ENCODE measurements at places on chromosomes 5 and 9.

DNA sequence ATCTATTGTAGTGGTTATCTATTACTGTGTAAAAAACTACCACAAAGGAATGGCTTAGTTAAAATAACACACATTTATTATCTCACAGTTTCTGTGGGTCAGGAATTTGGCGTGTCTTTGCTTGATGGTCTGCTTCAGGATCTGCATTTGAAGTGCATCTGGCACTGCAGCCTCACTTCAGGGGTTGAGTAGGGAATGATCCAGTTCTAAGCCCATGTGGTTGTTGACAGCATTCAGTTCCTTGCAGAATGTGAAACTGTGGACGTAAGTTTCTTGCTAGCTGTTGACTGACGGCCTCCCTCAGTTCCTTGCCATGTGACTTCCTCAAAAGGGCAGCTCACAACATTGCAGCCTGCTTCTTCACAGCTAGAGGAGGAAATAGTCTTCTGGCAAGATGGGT lies 2.1 kb upstream of the OGN start:
- DNase-seq: no peak

- peak; percentile 67 for DNase-seq
These were observed at the start of gene HAPLN1 for GRCh38 chr5:83720836-83721537. Gene HAPLN1, minus strand, starts transcription at chr5:83720855. Its CDS starts 47,332 bp downstream, at chr5:83673523.

DNA sequence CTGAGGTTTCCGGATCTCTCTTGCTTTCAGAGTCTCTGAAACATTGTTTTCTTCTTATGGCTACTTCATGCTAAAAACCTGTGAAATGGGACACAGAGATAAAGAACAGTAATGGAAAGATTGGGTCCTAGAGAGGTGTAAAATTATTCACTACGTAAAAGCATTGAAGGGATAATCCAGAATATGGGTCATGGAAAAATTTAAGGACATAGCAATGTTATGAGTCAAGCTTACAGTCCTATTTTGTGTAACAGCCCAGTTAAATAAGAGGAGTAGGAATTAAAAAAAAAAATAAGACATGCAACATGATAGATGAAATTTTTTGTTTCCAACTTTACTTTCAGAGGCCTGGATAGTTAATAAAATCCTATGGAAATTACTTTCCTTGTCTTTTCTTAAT lies 61.9 kb upstream of the ELL2 start:
- DNase-seq: no peak

- peak; percentile 25 for DNase-seq
These were observed 172.1 kb downstream of the RGS3 start for GRCh38 chr9:113635586-113635985.

DNA sequence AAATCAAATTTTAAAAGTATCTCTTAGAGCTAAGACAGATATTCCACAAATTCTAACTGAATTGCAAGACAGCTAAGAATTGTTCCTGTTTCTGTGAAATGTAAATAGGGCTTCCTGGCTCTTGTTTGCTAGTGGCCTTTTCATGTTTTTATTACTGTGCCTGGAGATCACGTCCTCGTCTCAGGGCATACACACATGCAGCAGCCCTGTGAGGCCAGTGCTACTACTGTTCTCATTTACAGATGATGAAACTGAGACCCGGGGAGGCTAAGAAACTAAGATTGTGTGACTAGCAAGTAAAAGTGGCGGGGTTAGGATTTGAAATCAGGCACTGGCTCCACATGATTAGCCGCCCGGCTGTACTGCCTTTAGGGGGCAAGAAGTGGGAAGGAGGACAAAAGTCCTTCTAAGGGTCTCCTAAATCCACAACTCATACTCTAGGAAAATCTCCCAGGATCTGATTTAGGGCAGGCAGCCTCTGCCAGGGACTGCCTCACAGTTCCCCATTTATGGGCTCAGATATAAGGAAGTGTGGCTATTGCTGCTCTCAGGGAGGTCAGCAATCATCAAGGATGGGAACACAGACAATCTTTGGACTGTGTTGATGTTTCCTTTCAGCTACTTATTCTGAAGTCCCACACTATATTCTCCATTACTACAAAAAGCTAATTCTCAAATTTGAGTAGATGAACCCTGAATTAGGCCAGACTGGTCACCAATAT lies 7.9 kb downstream of the PRUNE2 start:
- DNase-seq: no peak

- DNase-seq: no peak
These were observed 129.2 kb downstream of the PDE4D start for GRCh38 chr5:59764361-59764760.

DNA sequence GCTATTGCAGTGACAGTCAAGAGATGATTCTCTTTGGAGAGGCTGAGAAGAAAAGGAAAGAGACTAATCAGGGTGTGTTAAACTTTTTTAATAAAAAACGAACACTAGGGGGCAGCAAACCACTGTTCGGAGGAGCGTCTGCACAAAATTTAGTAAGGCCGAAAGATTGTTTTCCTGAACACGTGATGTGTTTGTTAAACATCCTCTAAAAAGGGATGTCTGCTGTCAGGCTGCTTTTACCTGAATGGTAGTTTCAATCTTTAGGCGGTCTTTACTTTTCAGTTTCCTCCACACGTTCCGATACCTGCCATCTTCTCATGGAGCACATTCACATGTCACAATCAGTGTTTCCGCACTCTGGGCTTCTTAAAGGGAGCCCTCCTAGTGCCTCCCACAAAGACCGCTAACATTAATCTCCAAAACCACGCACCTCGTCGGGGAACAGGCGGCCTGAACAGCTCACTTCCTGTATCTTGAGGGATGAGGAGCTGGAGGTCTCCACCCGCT lies 125.2 kb downstream of the GPBP1 start:
- DNase-seq: peak; percentile 45

- DNase-seq: no peak
These were observed 6.6 kb downstream of the PCBD2 start for GRCh38 chr5:134911285-134912206.

GRCh38 chr9:116635908-116636307 lies 51.2 kb upstream of the TRIM32 start:
- no peak for DNase-seq

DNA sequence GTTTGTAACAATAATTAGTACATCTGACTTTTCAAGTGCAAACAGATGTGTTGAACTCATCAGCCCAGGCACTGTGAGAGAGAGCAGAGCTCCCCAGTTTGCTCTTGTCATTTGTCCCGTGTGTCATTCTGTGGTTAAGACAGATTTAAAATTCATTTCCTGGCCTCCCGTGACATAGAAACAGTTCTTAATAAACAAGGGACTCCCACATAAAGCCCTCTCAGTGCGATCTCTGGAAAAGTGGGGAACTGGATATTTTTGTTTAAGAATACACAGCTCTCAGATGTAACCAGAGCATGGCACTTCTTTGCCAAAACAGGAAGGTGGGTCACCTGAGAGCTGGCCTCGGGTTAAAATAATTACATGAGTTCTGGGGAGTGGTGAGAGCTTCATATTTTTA lies 58.6 kb downstream of the PRKACG start:
- no peak for DNase-seq

DNA sequence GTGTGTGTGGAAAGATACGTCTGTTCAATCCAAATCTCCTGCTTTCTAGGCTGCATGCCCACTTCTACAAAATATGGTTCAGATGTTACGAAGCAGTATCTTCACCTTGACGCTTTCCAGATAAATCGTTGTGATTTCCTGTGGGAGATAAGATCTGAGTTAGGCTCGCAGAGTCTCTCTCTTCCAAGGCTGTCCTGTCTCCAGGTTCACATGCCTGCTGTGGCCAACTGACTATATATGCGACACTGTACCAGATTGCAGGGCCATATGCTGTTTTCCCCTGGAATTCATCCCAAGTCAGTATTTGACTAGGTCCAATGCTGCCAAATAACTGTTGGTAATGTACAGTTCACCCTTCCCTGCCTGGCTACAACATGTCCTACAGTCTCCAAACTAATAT lies 47.9 kb downstream of the TMEM252 start:
- DNase-seq: no peak

GRCh38 chr5:120765189-120765588 lies 301.1 kb downstream of the PRR16 start:
- no peak for DNase-seq
